Right atrium auricular region (tissue), 2 donors: ENCODE measurements at places on chromosomes 4 and X.

- DNase-seq = no peak
- no peaks in the 10 kb centered on the region for H3K36me3 ChIP-seq
- peak overlapping the region; percentile 46 for H3K4me3 ChIP-seq
- peaks cover 26% of the 10 kb centered on the region for H3K4me1 ChIP-seq
- peaks cover 10% of the 10 kb centered on the region for H3K27me3 ChIP-seq
Measured at GRCh38 chr4:182143822-182144625, 99.2 kb upstream of the TENM3 start.

- H3K27ac ChIP-seq = no peak overlapping the region
- no peak for DNase-seq
- H3K4me3 ChIP-seq = no peak overlapping the region
- H3K4me1 ChIP-seq = no peaks in the 10 kb centered on the region
- H3K27me3 ChIP-seq = no peaks in the 10 kb centered on the region
Measured at GRCh38 chr4:148982200-148982599, 540.0 kb upstream of the NR3C2 start.

GRCh38 chr4:169115144-169115896 lies 105.3 kb upstream of the CBR4 start:
- peaks cover 32% of the 10 kb centered on the region for H3K36me3 ChIP-seq
- no peak for DNase-seq
- no peaks in the 10 kb centered on the region for H3K4me1 ChIP-seq
- H3K4me3 ChIP-seq = no peak overlapping the region
- H3K27ac ChIP-seq = no peak overlapping the region
- no peaks in the 10 kb centered on the region for H3K27me3 ChIP-seq

GRCh38 chr4:158936238-158936637 lies 166.6 kb upstream of the RAPGEF2 start:
- no peaks in the 10 kb centered on the region for H3K27me3 ChIP-seq
- no peak for DNase-seq
- H3K4me1 ChIP-seq = no peaks in the 10 kb centered on the region
- no peaks in the 10 kb centered on the region for H3K36me3 ChIP-seq
- no peak overlapping the region for H3K4me3 ChIP-seq

GRCh38 chrX:118216509-118216908 lies 99.9 kb upstream of the KLHL13 start:
- no peak overlapping the region for H3K27ac ChIP-seq
- no peak for DNase-seq
- H3K4me3 ChIP-seq = no peak overlapping the region
- H3K4me1 ChIP-seq = no peaks in the 10 kb centered on the region

- no peaks in the 10 kb centered on the region for H3K27me3 ChIP-seq
- no peaks in the 10 kb centered on the region for H3K36me3 ChIP-seq
- no peak for DNase-seq
- H3K4me3 ChIP-seq = no peak overlapping the region
Measured at GRCh38 chrX:68398291-68398690, 35.0 kb downstream of the OPHN1 start.

- no peak for DNase-seq
- H3K27me3 ChIP-seq = no peaks in the 10 kb centered on the region
- H3K36me3 ChIP-seq = no peaks in the 10 kb centered on the region
- no peak overlapping the region for H3K27ac ChIP-seq
- H3K4me3 ChIP-seq = no peak overlapping the region
Measured at GRCh38 chr4:121307445-121308327, 73.1 kb downstream of the QRFPR start.

GRCh38 chrX:119880076-119880475 lies 8.4 kb downstream of the NDUFA1 start:
- no peaks in the 10 kb centered on the region for H3K27me3 ChIP-seq
- H3K4me1 ChIP-seq = no peaks in the 10 kb centered on the region

GRCh38 chrX:1582686-1583437 lies 8.5 kb upstream of the AKAP17A start:
- H3K27me3 ChIP-seq = no peaks in the 10 kb centered on the region
- peak; percentile 57 for DNase-seq
- H3K27ac ChIP-seq = no peak overlapping the region
- H3K36me3 ChIP-seq = no peaks in the 10 kb centered on the region
- H3K4me1 ChIP-seq = no peaks in the 10 kb centered on the region
- H3K4me3 ChIP-seq = no peak overlapping the region

DNA sequence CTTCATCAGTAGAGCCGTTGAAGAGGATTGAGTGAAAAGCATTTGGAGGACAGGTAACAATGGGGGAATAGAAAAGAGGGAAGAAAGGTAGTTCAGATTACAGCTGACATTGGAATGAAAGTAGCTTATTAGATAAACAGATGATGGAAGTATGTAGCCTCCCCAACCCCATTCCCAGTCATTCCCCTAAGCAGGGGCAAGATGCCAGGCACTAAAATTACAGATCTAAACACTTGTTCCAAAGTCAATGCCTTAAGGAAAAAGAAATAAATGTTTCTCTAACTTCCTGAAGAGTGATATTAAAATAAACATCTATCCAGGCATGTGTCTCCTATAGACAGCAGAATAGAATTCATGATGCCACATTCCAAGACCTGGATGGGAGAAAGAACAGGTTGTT lies 350.8 kb downstream of the PDGFC start:
- DNase-seq = no peak
- H3K27ac ChIP-seq = no peak overlapping the region
- no peak overlapping the region for H3K4me3 ChIP-seq
- no peaks in the 10 kb centered on the region for H3K27me3 ChIP-seq
- no peaks in the 10 kb centered on the region for H3K36me3 ChIP-seq
